Right atrium auricular region (tissue), 2 donors: ENCODE measurements at places on chromosomes 2 and 18. TPM values are rescaled to one million over a fixed set of nuclear protein-coding genes. Genes with fewer than 3 reads are reported as not detected.

Gene RSAD2
- total RNA-seq: 1.5 TPM

Gene ACYP2
- total RNA-seq: 48.1 TPM

Gene FOXD4L1
- total RNA-seq: not detected

Gene TMEM163
- total RNA-seq: 3.1 TPM

Gene VWC2L
- not detected for total RNA-seq

Gene USP40
- total RNA-seq: 11.6 TPM

Gene FNDC4
- total RNA-seq: 2.2 TPM

Gene ANKRD36C
- 11.1 TPM for total RNA-seq

Gene HOXD3
- not detected for total RNA-seq

Gene MAB21L4
- 0.31 TPM for total RNA-seq

Gene CHCHD5
- total RNA-seq: 27.4 TPM

Gene SLC16A14
- total RNA-seq: 2.3 TPM

Gene SULT1C4
- 16.0 TPM for total RNA-seq

Gene G6PC2
- total RNA-seq: not detected

Gene ZBTB7C
- total RNA-seq: 1.8 TPM

Gene VIL1
- total RNA-seq: not detected

Gene DSG2
- total RNA-seq: 72.7 TPM

Gene EXOC6B
- 80.5 TPM for total RNA-seq

Gene CCDC102B
- total RNA-seq: 5.9 TPM

Gene NRBP1
- total RNA-seq: 50.4 TPM

Gene DLX1
- total RNA-seq: not detected

Gene SLC20A1
- 16.8 TPM for total RNA-seq

Gene STK36
- total RNA-seq: 6.0 TPM

Gene DIPK1C
- total RNA-seq: not detected

Gene CRYGD
- total RNA-seq: not detected

Gene SEPTIN2
- total RNA-seq: 193 TPM

Gene SLC4A5
- total RNA-seq: 0.28 TPM

Gene METAP1D
- 2.3 TPM for total RNA-seq

Gene EVX2
- total RNA-seq: not detected

Gene ABCG8
- total RNA-seq: not detected

Gene CDH7
- total RNA-seq: not detected

Gene ARHGEF4
- 3.5 TPM for total RNA-seq

Gene RASGRP3
- 56.3 TPM for total RNA-seq

Gene TCF23
- not detected for total RNA-seq

Gene FAM237A
- total RNA-seq: not detected

Gene REG3G
- not detected for total RNA-seq

Gene HOXD13
- total RNA-seq: not detected

Gene ALKAL2
- total RNA-seq: not detected

Gene GAD1
- not detected for total RNA-seq

Gene TNFAIP6
- 2.8 TPM for total RNA-seq
